CD4-positive, alpha-beta T cell (primary cell): ENCODE measurements at places on chromosomes 3 and 15.

DNA sequence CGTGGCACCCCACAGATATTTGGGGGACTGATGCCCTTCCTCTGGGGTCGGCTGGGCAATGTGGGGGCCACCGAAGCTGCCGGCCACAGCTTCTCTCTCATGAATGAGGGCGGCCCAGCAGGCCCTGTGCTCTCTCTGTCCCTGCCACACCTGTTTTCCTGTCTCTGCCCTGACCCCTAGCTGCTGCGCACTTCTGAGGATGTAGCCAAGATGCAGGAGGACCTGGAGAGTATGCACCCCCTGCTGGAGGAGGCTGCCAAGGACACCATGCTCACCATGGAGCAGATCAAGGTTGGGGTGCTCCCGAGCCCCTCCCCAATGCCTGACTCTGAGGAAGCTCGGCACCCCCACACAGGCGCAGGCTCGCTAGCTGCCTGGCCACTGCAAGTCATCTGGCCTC is 59.7 kb downstream of the SEMA3G start:
- no peak for DNase-seq

DNA sequence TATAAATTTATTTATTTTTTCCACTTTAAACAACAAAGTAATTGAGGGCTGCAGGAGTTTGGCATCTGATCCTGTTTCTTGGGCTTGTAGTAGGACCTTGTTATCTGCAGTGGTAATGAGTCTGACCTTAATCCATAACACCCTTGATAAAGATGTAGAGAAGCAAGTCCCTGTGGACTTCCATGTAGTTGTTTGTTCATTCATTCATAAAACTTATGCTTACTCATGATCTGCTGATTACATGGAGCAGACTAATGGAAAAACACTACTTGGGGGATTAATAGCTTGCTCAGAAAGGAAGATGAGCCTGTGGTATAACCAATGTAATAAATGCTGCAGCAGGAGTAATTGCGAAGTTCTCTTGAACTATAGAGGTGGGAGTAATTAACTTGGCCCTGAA is 271.5 kb upstream of the TBL1XR1 start:
- no peak for DNase-seq

GRCh38 chr3:159882790-159883779 is 105.5 kb upstream of the IL12A start:
- DNase-seq: no peak

- no peak for DNase-seq
Observed at GRCh38 chr3:135083179-135083578, 288.1 kb downstream of the EPHB1 start.

GRCh38 chr15:87209891-87210689 is 1046.4 kb downstream of the NTRK3 start:
- DNase-seq: no peak
